Central memory CD8-positive, alpha-beta T cell (primary cell): ENCODE measurements at places on chromosomes 2 and 18.

DNA sequence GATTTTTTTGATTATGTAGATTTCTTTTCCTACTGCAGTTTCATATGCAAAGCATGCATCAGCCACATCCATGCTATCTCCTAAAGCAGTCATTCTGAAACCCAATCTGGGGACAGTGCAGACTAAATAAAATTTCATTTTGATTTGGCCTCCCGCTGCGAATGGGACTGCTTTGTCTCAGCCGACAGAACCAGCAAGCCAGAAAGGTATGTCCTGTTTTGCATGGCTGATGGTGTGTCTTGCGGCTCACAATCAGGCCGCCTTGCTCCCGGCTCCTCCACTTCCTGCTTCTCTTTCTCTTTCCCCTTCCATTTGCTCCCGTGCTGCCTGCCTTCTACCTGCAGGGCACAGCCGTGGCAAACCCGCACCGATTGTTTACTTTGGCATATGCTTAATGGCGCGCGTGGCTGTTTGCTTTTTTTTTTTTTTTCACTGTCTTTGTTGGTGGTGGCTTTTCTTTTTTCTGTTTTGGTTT, 419.6 kb upstream of the POU3F3 start:
- no peak for DNase-seq
- H3K36me3 ChIP-seq: no peaks in the 10 kb centered on the region
- H3K4me3 ChIP-seq: peak overlapping the region; percentile 14

DNA sequence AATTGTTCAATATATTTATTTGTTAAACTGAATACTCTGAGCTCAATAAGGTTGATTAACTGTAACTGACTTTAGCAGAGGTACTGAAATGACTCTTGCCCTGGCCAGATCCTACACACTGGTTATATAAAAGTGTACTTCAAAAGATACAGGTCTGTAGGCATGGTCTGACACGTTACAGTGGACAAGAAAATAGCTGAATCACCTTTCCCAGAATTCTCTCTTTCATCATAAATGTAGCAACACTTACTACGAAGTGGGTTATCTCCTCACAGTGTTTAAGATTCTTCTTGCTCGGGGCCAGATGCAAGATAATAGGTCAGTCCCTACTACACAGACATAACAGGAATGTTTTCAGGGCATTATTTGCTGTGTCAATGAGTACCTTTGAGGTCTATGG, 107.0 kb upstream of the ZC3H15 start:
- H3K27me3 ChIP-seq: no peaks in the 10 kb centered on the region
- H3K4me1 ChIP-seq: no peaks in the 10 kb centered on the region
- H3K27ac ChIP-seq: no peak overlapping the region
- no peak for DNase-seq
- no peak overlapping the region for H3K4me3 ChIP-seq

- H3K27ac ChIP-seq: no peak overlapping the region
- no peaks in the 10 kb centered on the region for H3K36me3 ChIP-seq
- DNase-seq: no peak
These were observed 73.6 kb upstream of the IGFBP5 start for GRCh38 chr2:216768908-216769411.

DNA sequence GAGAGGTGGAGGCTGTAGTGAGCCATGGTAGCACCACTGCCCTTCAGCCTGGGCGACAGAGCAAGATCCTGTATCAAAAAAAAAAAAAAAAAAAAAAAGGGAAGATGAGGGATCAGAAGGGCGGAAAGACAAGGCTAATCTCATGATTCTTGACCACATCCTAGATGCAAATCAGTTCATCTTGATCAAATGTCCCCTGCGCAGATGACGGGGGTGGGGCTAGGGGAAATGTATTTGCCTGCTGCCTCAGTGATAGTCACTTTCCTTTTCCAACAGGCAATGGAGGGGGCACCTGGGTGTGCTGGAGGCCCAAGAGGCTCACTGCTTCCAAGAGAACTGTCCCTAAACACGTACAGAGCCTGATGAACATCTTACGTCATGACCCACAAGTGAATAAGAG, 3.7 kb upstream of the EMILIN2 start:
- H3K4me1 ChIP-seq: peaks cover 20% of the 10 kb centered on the region
- peaks cover 46% of the 10 kb centered on the region for H3K27me3 ChIP-seq
- peaks cover 2% of the 10 kb centered on the region for H3K36me3 ChIP-seq
- no peak overlapping the region for H3K27ac ChIP-seq
- DNase-seq: peak; percentile 9
